ENCODE measurements at places on chromosomes 5 and 9. TPM values are rescaled to one million over a fixed set of nuclear protein-coding genes. Genes with fewer than 3 reads are reported as not detected.

- DNase-seq: no peak
These were observed 157.0 kb upstream of the RASEF start for GRCh38 chr9:83219924-83220438.

Gene SLC4A9
- 1.6 TPM for total RNA-seq

GRCh38 chr5:39714036-39714698, 289.4 kb upstream of the DAB2 start:
- peak; percentile 85 for DNase-seq

DNA sequence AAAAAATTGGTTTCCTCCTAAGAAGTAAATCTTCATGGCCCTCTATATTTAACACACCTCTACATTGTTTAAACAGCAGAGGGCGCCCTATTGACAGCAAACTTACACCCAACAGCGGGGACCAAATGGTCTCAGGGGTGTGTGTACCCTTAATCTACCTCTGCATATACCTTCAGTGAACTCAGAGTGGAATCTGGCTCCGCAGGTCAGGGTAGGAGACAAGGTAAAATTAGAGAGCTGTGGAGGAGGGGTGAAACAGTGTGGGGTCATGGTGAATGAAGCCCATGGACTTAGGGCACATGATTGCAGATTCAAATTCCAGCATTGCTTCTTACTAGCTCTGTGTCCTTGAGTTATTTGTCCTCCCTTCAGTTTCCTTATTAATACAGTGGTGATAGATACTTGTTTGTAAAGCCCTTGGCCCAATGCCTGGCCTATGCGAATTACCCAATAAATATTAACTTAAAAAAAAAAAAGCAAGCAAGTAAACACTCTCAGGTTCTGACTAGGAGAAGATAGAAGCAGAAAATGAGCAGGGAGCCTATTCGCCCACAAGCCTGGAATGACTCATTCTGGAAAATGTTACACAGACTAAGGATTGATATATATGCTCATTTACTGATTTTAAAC, 122.9 kb downstream of the CAVIN4 start:
- DNase-seq: peak; percentile 17

Gene PTGR1
- total RNA-seq: 81.2 TPM

- no peak for DNase-seq
These were observed 20.8 kb downstream of the SNCAIP start for GRCh38 chr5:122332599-122333555.

DNA sequence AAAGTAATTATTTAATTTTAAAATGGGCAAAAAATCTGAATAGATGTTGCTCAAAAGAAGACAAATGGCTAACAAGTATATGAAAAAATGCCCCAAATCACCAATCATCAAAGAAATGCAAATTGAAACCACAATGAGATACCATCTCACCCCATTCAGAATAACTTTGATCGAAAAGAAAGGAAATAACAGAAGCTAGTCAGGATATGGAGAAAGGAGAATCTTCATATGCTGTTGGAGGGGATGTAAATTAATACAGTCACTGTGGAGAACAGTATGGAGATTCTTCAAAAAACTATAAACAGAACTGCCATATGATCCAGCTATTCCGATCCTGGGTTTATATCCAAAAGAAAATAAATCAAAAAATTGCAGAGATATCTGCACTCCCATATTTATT, 418.5 kb upstream of the RGMB start:
- DNase-seq: no peak

Gene SHROOM1
- total RNA-seq: 2.9 TPM

DNA sequence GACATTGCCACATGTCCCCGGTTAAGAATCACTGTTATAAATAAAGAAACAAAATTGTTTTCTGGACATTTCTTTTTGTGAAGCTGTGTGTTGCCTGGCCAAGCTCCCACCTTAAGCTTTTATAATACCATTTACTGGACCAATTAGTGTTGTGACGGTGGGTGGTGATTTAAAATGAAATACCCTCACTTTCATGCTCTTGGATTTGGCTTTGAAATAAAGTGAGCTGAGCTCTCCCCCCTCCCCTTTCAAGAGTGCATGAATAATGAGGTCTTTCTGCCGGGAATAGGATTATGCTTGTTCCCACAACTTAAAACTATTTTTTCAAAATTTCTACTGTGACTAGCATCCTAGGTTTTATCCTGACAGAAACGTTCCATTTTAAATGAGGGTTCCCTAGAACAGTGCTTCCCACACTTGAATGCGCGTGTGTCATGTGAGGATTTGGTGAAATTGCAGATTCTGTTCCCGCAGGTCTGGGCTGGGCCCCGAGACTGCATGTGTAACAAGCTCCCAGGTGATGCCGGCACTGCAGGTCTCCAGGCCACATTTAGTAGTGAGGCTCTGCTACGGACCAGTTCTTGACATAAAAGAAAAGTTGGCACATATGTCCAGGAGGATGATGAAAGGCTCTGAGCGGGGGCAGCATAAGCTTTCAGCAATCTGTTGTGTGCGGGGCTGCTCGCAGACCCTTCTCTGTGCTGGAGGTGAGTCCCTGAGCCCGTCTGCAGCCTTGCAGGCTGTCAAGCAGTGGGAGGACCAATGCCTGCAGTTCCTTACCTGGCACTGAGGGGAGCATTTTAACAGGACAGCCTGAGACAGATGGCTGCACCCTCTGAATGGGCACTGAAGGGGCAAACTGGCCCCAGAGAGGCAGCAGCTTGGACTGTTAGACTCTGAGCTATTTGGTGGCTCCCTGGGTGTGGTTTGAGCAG, 24.4 kb downstream of the IQGAP2 start:
- no peak for DNase-seq

DNA sequence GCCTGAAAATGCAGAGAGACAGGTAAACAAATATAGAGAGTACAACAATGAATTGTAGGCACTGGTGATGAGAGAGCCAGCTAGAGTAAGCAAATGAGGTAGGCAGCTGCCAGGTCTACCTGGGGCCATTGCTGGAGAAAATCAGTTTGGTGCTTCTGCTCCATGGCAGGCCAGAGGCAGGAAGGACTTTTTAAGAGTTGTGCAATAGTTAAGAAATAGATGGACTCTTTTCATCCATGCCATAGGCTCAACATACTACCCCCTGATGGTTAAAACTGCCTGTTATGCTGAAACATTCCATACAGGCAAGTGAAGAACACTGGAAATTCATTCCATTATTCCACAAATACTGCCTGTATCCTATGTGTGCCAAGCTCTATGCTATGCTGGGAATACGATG, 86.5 kb upstream of the CCDC112 start:
- DNase-seq: no peak

- DNase-seq: no peak
These were observed 91.8 kb downstream of the GLIS3 start for GRCh38 chr9:4207881-4208615.

Gene CMBL
- 42.9 TPM for total RNA-seq

GRCh38 chr5:90095292-90096060, 314.1 kb downstream of the CETN3 start:
- DNase-seq: no peak

GRCh38 chr5:141878186-141878710, at the start of gene PCDH1:
Gene PCDH1, minus strand, starts transcription at chr5:141878410. Its CDS starts 148 bp downstream, at chr5:141878262.
- peak; percentile 45 for DNase-seq

Gene GPR150
- not detected for total RNA-seq

Gene IFNK
- not detected for total RNA-seq

GRCh38 chr5:179827680-179828079, 7.0 kb downstream of the SQSTM1 start:
- DNase-seq: peak; percentile 31

DNA sequence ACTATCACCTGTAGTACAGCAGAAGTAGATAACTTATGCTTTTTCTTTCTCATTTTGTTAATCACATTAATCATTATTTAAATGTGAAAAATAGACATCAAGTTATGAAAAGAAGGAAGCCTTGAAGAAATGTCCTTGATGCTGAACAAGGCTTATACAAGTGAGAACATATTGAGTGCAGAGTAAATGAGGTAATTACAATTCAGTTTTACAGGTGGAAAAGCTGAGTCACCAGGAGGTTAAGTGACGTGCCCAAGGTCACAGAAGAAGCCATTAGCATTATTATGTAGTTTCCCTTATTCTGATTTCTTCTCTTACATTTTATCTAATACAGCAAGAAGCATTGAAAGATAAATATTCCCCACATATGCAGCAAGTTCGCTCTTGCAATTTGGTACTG, 998.5 kb upstream of the CDH6 start:
- DNase-seq: no peak

DNA sequence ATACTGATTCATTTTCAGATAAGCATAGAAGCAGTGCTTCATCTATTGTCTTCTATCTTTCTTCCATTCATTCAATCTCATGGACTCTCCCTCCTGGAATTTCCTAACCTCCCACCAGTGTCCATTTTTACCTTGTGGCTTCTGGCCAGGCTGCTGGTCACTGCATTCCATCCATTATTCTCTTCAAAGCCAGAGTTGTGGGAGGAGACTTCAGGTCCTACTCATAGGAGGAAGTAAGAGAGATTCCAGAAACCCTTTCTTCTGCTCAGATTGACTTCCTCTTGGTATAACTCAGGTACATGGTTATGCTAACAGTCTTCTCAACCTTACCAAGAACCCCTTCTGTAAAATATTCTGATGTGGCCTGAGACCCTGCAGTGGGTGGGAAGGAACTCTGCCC, 153.3 kb upstream of the SLC12A2 start:
- DNase-seq: no peak

- no peak for DNase-seq
These were observed 21.8 kb upstream of the GABRP start for GRCh38 chr5:170761708-170762066.

DNA sequence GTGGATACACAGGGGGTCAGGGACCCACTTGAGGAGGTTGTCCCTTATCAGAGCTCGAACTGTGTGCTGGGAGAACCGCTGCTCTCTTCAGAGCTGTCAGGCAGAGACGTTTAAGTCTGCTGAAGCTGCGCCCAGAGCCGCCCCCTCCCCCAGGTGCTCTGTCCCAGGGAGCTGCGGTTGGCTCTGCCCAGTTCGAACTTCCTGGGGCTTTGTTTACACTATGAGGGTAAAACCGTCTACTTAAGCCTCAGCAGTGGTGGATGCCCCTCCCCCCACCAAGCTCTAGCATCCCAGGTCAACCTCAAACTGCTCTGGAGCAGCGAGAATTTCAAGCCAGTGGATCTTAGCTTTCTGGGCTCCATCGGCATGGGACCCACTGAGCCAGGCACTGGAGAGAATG, 15.9 kb downstream of the SRD5A1 start:
- DNase-seq: no peak

Gene C7
- 2.2 TPM for total RNA-seq

DNA sequence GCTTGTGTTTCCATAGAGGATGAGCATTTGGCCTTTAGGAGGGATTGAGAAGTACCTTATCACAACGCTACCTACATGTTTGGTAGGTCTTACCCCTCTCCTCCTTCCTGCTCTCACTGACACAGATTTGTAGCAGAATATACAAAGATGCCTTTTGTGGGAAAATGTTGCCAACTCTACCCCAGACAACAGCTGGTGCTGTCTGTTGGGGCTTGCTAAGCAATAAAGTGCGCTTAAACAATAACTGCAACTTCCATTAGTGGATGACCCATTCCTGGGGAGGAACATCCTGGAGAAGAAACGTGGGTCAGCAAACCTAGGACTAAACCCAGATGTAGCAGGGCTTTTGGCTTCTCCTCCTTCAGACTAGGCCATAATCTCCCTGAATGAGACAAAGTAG, 174.3 kb downstream of the EFNA5 start:
- DNase-seq: peak; percentile 29

- no peak for DNase-seq
These were observed 321.7 kb downstream of the SH3GL2 start for GRCh38 chr9:17900606-17901005.

DNA sequence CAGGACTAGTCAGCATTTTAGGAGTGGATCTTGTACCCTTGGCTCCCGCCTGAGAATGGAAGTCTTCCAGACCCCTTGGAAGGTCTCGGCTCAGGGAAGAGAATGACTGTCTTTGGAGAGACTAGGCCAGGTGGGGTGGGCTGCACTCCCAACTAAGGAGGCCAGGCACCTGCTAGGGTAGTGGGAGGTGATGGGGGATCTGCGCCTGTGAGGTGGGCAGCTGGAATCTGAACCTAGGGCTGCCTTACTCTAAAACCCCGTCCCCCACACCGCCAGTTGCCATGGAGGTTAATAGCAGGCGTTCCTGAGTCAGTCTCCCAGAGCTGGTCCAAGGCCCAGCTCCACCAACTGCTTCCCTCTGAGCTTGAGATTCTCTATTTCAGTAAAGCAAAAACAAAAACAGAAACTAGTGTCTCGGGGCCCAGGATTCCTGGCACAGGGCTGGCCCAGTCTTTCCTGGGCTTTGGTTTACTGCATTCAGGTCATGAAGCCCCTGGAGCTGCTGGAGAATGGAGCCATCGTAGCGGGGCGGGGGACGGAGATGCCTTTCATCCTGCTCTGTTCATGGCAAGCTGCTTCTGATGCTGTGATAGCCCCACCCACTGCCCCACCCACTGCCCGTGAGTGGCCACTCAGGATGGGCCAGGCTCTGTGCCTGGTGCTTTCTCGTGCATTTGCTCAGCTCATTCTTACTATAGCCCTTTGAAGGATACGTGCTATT, 57.5 kb downstream of the DAB2IP start:
- DNase-seq: no peak

Gene COL5A1
- 435 TPM for total RNA-seq

Gene ELOVL7
- total RNA-seq: 4.7 TPM

DNA sequence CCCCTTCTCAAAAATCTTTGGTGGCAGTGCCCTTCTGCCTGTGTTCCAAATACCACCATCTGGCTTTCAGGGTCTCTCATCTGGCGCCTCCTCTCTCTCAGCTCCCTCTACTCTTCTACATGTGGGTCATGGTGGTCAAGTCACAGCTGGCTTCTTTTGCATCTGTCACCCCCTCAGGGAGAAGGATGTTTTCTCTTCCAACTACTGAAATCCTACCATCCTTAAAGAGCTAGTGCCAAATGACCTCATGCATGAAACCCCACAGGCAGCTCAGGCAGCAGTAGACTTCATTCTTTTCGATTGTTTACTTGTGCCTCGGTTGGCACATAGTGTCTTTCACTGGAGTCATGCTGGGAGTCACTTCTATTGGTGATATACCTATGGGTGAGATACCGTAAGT, 219.2 kb downstream of the DCP2 start:
- DNase-seq: peak; percentile 71

GRCh38 chr5:80069918-80070318, 34.8 kb downstream of the THBS4 start:
- DNase-seq: no peak

Gene SH3GLB2
- total RNA-seq: 67.9 TPM

- DNase-seq: peak; percentile 69
These were observed 17.7 kb downstream of the RFESD start for GRCh38 chr5:95664204-95664786.

- DNase-seq: no peak
These were observed 58.1 kb downstream of the GOLPH3 start for GRCh38 chr5:32115985-32116384.

Measured in tongue (tissue), 3 donors.